H1 (cell line): ENCODE measurements at places on chromosomes 2 and 18.

DNA sequence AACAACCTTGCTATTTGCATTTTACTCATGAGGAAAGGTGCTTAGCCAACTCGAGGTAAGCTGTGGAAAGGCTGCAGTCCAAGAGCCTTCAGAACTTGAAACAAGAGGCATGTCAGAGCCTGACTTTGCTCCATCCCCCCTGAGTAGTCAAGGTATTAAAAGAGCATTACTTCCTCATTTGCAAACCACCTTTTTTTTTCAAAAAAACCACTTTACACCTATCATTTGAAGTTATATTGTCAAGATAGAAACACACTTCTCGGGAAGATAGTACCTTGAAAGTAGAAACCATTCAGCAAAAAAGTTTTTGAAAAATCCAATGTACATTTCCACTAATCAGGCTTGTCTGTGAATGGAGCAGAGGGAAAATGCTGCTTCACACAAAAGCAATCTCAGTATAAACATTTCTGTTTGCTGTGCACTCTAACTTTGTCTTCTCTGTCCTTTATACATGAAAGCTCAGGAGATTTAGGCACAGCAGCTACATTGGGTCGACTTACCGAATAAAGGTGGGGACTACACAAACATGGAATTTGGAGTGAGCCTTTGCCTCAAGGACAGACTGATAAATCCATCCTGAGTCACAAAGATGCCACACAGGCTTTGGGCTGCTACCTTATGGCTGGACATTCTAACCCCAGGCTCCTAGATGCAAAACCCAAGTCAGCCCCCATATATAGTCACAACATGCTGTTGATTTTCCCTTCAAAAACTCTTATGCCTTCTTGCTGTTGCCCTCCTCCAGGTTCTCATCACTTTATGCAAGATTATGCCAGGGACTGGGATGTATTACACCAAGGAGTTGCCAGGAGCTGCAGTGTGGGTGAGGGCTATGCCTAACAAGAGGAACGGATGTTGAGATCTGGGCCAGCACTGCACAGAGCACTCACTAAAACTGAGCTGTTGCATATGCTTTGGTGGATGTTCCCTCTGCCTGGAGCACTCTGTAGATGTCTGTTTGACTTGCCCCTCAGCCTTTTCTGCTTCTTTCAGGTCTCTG lies 41.4 kb upstream of the EML4 start:
- no peaks in the 10 kb centered on the region for H3K36me3 ChIP-seq
- H3K27ac ChIP-seq = no peak overlapping the region
- H3K4me1 ChIP-seq = peaks cover 5% of the 10 kb centered on the region

- H3K27ac ChIP-seq = no peak overlapping the region
- no peaks in the 10 kb centered on the region for H3K27me3 ChIP-seq
- no peak for DNase-seq
- no peaks in the 10 kb centered on the region for H3K36me3 ChIP-seq
- H3K4me1 ChIP-seq = no peaks in the 10 kb centered on the region
Observed at GRCh38 chr2:63692002-63692606, 103.3 kb downstream of the MDH1 start.

DNA sequence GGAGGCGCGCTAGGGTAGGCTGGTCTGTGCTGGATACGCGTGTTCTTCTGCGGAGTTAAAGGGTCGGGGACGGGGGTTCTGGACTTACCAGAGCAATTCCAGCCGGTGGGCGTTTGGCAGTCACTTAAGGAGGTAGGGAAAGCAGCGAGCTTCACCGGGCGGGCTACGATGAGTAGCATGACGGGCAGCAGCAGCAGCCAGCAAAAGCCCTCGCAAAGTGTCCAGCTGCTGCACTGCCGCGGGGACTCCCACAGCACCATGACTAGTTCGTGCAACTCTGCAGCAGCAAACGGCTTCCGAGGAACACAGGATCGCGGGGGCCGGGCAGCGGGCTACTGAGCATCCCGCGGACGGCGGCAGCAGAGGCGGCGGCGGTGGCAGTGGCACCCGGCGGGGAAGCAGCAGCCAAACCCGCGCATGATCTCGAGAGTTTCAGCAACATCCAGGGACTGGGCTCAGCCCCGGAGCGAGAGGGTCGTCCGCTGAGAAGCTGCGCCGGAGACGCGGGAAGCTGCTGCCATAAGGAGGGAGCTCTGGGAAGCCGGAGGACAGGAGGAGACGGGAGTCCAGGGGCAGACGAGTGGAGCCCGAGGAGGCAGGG lies 368 bp downstream of the TMEFF2 start:
- DNase-seq = peak; percentile 66
- peak overlapping the region; percentile 46 for H3K4me3 ChIP-seq
- H3K27me3 ChIP-seq = peaks cover 48% of the 10 kb centered on the region
- no peak overlapping the region for H3K27ac ChIP-seq
- H3K36me3 ChIP-seq = no peaks in the 10 kb centered on the region

DNA sequence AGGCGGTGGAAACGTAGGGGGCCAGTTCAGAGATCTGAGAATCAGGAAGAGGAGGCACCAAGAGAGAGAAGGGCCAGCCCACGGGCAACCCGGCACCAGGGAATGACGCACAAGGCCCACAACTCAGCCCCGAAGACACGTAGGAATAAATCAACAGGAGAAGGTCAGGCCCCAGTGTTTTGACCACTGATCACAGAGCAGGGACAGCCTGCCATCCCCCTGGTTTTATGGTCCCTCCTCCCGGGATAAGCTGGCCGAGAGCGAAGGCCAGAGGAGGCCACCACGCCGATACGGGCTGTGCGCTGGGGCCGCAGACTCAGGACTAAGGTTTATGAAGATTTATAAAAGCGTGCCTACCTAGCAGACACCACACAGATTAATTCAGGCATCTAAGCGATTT lies 341.4 kb downstream of the ZNF516 start:
- no peak overlapping the region for H3K4me3 ChIP-seq
- no peaks in the 10 kb centered on the region for H3K27me3 ChIP-seq
- DNase-seq = no peak
- no peaks in the 10 kb centered on the region for H3K4me1 ChIP-seq
- no peaks in the 10 kb centered on the region for H3K36me3 ChIP-seq
- no peak overlapping the region for H3K27ac ChIP-seq

DNA sequence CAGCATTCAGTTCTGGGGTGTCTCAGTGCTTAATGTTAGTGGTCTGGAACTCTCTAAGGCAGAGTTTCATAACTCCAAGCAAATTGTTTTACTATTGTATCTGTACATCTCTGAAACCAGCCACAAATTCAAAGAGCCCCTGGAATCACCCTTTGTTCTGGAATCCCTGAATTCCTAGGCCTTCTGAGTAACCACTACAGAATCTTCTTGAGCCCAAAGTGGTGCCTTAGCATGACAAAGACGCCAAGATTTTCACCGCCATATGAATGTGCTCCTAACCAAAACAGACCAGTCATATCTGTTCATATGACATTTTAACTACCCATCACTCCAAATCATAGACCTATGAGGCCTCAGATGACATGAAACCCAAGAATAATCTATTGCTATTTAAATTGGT lies 668.1 kb downstream of the EPHA4 start:
- H3K27ac ChIP-seq = no peak overlapping the region
- H3K36me3 ChIP-seq = no peaks in the 10 kb centered on the region
- no peaks in the 10 kb centered on the region for H3K27me3 ChIP-seq
- DNase-seq = no peak
- H3K4me1 ChIP-seq = no peaks in the 10 kb centered on the region

GRCh38 chr18:34729264-34729663 lies 19.2 kb downstream of the DTNA start:
- H3K4me1 ChIP-seq = no peaks in the 10 kb centered on the region
- no peaks in the 10 kb centered on the region for H3K36me3 ChIP-seq
- DNase-seq = peak; percentile 27

DNA sequence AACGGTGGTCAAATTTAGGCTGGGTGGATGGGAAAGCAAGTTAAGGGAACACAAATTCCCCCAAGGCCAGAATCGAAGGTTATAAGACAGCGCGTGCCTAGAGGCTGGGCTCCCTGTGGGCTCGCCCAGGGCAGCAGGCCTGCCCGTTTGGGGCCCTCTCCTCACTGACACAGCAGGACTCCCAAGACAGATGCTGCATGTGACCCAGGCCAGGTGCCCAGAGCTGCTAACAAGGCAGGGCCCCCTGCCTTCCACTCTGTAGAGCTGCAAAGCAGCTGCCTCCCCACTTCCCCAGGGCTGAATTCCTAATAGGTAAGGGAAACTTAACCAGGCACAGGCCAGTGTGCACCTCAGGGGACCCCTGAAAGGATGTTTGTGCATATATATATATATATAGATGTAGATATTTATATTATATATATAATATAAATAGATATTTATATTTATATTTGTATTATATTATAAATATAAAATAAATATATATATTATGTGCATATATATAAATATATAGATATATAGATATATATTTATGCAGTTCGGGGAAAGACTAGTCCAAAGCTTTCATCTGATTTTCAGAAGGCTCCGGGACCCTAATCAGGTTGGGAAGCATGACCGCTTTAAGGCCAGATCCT lies 43.7 kb downstream of the TMEM37 start:
- no peak overlapping the region for H3K27ac ChIP-seq
- no peak overlapping the region for H3K4me3 ChIP-seq
- H3K27me3 ChIP-seq = no peaks in the 10 kb centered on the region
- peaks cover 14% of the 10 kb centered on the region for H3K4me1 ChIP-seq
- peak; percentile 62 for DNase-seq

GRCh38 chr18:11808001-11808855 lies 43.0 kb upstream of the CHMP1B start:
- no peak overlapping the region for H3K4me3 ChIP-seq
- H3K27me3 ChIP-seq = no peaks in the 10 kb centered on the region
- no peaks in the 10 kb centered on the region for H3K36me3 ChIP-seq
- no peak for DNase-seq
- peaks cover 17% of the 10 kb centered on the region for H3K4me1 ChIP-seq
- peak overlapping the region; percentile 78 for H3K27ac ChIP-seq

GRCh38 chr2:22817197-22817596 lies 567.8 kb upstream of the KLHL29 start:
- DNase-seq = no peak
- H3K4me3 ChIP-seq = no peak overlapping the region
- no peaks in the 10 kb centered on the region for H3K4me1 ChIP-seq
- H3K36me3 ChIP-seq = no peaks in the 10 kb centered on the region
- no peaks in the 10 kb centered on the region for H3K27me3 ChIP-seq
- no peak overlapping the region for H3K27ac ChIP-seq

DNA sequence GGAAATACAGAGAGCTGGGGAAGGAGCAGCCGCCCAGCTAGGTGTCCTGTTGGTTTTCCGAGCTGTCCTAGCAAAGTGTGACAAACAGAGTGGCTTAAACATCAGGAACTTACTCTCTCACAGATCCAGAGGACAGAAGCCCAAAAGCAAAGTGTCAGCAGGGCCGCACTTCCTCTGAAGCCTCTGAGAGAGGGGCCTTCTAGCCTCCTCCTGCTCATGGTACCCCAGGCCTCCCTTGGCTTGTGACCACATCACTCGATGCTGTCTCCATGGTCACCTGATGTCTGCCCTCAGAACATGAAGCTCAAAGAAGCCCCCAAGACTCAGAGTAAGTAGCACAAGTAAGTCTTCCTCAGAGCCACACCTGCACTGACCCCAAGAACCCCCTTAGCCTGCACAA lies 650.5 kb upstream of the ID2 start:
- no peak overlapping the region for H3K4me3 ChIP-seq
- no peak overlapping the region; the same call in 1 of the 2 replicates for H3K27ac ChIP-seq
- no peaks in the 10 kb centered on the region for H3K4me1 ChIP-seq
- H3K36me3 ChIP-seq = no peaks in the 10 kb centered on the region
- no peak for DNase-seq

- no peaks in the 10 kb centered on the region for H3K27me3 ChIP-seq
- H3K27ac ChIP-seq = no peak overlapping the region
- no peaks in the 10 kb centered on the region for H3K36me3 ChIP-seq
- no peak overlapping the region for H3K4me3 ChIP-seq
- no peak for DNase-seq
Observed at GRCh38 chr2:28643327-28643726, 108.3 kb upstream of the PPP1CB start.

GRCh38 chr2:26873286-26873983 lies 25.5 kb downstream of the DPYSL5 start:
- H3K27me3 ChIP-seq = peaks cover 8% of the 10 kb centered on the region; the same call in 1 of the 2 replicates
- H3K4me3 ChIP-seq = no peak overlapping the region
- no peaks in the 10 kb centered on the region for H3K36me3 ChIP-seq
- no peak for DNase-seq

- H3K4me3 ChIP-seq = no peak overlapping the region
- no peaks in the 10 kb centered on the region for H3K4me1 ChIP-seq
- H3K36me3 ChIP-seq = no peaks in the 10 kb centered on the region
Observed at GRCh38 chr2:224211791-224212190, 172.7 kb upstream of the SERPINE2 start.

DNA sequence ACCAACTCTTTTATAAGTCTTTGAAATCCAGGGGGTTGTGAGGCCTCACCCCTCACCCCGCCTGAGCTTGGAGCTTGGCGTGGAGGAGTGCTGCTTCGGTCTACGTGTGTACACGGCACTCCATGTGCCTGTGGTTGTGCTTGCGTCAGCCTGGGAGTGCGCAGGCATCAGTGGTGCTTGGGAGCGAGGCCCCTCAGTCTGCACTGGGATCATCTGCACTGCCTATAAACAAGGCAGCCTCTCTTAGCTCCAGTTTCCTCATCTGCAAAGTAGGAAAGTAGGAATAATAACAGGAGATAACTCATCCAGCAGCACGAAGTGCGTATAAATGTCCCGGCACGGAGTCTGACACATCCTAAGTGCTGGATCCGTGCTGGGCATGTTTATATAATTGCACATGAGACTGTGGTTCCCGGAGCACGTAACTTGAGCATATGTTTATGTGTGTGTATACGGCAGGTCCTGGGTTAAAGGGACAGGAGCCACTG lies 1.2 kb downstream of the GYPC start:
- no peak for DNase-seq
- peak overlapping the region; percentile 62 for H3K4me3 ChIP-seq
- no peaks in the 10 kb centered on the region for H3K36me3 ChIP-seq
- H3K4me1 ChIP-seq = peaks cover 31% of the 10 kb centered on the region
- H3K27ac ChIP-seq = no peak overlapping the region

GRCh38 chr18:51498085-51498855 lies 300.8 kb upstream of the MEX3C start:
- H3K27ac ChIP-seq = no peak overlapping the region
- H3K4me1 ChIP-seq = no peaks in the 10 kb centered on the region
- DNase-seq = no peak
- H3K27me3 ChIP-seq = no peaks in the 10 kb centered on the region
- no peaks in the 10 kb centered on the region for H3K36me3 ChIP-seq
- no peak overlapping the region for H3K4me3 ChIP-seq

DNA sequence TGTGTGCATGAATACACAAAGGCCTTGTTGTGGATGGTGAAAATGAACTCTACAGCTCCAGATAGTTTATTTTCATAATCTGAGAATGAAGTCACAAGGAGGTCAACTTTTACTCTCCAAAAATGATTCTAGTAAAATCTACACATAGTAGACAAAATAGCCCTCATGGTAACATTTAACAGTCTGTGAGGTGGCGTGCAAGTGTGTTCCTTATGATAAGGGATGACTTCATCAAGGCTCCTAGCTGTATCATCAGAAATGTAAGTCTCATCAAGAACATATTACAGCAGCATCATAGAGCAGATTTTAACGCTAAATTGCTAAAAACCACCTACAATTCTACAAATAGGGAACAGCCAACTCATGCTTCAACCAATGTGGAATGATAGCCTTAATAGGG lies 72.3 kb upstream of the RIOK3 start:
- no peak overlapping the region for H3K4me3 ChIP-seq
- no peaks in the 10 kb centered on the region for H3K27me3 ChIP-seq
- H3K27ac ChIP-seq = no peak overlapping the region
- no peak for DNase-seq
- H3K36me3 ChIP-seq = no peaks in the 10 kb centered on the region
- no peaks in the 10 kb centered on the region for H3K4me1 ChIP-seq
